ENCODE measurements at places on chromosomes 11 and 22. TPM values are rescaled to one million over a fixed set of nuclear protein-coding genes. Genes with fewer than 3 reads are reported as not detected.

GRCh38 chr11:13183094-13183825 lies 94.3 kb upstream of the BMAL1 start:
- DNase-seq: peak; percentile 61

The SLC22A25 gene
- total RNA-seq: not detected

DNA sequence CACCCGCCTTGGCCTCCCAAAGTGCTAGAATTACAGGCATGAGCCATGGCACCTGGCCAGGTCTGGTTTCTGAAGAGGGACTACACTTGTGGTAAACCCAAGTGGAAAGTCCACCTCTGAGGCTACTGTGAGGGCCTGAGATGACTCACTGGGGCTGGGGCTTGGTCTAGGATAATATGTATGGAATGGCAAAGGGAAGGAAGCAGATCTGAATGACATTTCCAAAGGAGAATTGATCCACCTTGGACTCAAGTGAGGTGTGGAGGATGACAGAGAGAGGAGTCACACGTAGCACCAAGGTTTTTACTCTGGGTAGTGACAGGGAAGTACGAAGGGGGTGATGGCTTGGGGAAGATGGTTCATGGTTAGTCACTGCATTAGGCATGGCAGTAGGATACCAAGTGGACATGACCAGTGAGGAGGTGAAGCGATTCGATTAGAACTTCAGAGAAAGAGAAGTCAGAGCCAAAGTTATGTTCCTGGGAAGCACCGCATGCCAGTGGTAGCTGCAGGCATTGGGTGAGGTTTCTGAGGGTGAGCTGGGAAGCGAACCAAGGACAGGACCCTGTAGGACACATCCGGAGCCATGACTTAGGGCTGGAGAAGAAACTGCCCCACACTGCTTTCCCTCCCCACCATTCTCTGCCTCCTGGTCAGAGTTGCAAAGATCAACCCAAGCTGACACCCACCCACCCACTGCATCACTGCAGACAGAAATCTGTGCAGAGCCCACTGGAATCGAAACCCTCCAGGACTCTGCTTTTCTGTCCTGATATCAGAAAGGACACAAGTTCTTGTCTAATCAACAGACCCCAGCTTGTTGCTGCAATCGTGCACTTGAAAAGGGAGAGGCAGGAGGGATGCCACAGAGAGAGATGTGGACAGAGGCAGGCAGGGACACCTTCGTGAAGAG lies 13.0 kb upstream of the BCL9L start:
- DNase-seq: no peak

GRCh38 chr22:42959576-42960509 lies 55.1 kb downstream of the PACSIN2 start:
- peak; percentile 97 for DNase-seq

The PTPRJ gene
- total RNA-seq: under 0.01 TPM

The GDPD4 gene
- total RNA-seq: not detected

DNA sequence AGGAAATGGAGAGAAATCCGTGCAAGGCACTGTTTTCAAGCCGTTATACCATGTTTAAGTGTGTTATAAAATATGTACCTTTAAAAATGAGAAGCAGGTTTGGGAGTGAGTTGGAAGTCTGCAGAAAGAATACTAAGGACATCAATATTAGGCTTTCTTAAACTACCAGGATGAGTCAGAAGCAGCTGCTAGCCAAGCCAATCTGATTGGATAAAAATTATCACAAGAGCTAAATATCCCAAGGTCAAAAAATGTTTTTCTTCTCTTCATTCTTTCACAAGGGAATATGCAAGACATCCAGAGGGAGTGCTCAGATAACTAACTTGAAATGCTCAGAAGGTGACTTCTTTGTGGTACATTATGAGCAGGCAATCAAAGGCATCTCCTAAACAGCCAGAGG lies 19.3 kb upstream of the CKAP5 start:
- peak; percentile 22 for DNase-seq

GRCh38 chr22:23904573-23905254 lies 10.5 kb downstream of the MIF start:
- no peak for DNase-seq

- DNase-seq: no peak
These were observed 96.5 kb upstream of the PRR5 start for GRCh38 chr22:44605486-44605885.

The CAPN1 gene
- 80.2 TPM for total RNA-seq

GRCh38 chr11:9876331-9876730 lies 212.5 kb downstream of the SWAP70 start:
- DNase-seq: no peak

The OR8G1 gene
- not detected for total RNA-seq

The POLR2F gene
- total RNA-seq: 34.4 TPM

DNA sequence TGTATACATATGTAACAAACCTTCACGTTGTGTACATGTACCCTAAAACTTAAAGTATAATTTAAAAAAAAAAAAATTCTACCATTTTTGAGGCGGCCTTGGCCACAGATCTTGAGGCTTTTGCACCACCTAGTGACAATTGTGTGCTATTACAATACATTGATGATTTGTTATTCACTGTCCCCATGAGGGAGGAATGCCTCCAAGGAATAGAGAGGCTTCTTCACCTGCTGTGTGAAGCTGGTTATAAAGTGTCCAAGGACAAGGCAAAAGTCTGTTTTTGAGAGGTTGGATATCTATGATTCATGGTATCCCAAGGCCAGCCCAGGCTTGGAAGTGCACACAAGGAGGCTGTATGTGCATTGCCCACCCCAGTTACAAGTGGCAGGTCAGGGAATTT lies 30.7 kb downstream of the SLC22A25 start:
- DNase-seq: peak; percentile 38

The DDI1 gene
- not detected for total RNA-seq

- DNase-seq: peak; percentile 44
These were observed 83.0 kb downstream of the ABTB2 start for GRCh38 chr11:34274712-34275398.

GRCh38 chr22:42553475-42554361 lies at the start of gene SERHL2:
TSS of gene SERHL2 (plus strand) at chr22:42553956. CDS start at chr22:42554021, 65 bp downstream.
- DNase-seq: peak; percentile 81

DNA sequence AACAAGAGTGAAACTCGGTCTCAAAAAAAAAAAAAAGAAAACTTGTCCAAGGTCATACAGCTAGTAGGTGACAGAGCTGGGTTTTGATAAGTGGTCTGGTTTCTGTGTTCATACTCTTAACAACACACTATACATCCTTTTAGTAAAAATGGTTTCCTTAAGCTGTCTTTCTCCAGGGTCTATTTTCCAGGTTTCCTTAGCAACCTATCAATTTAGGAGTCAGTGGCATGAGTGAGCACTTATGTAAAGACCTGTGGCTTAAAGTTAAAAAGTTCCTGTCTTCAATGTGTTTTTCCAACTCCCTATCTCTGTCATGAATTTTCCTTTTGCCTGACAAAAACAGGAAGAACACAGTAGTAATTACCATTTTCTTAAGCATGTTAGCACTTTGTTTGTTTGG lies 480.5 kb downstream of the TMEM135 start:
- DNase-seq: no peak

The KIRREL3 gene
- not detected for total RNA-seq

The SLC22A9 gene
- total RNA-seq: not detected

- DNase-seq: no peak
These were observed 35.7 kb upstream of the ELF5 start for GRCh38 chr11:34549271-34549670.

GRCh38 chr11:105135883-105136282 lies 3.7 kb downstream of the CARD18 start:
- no peak for DNase-seq

DNA sequence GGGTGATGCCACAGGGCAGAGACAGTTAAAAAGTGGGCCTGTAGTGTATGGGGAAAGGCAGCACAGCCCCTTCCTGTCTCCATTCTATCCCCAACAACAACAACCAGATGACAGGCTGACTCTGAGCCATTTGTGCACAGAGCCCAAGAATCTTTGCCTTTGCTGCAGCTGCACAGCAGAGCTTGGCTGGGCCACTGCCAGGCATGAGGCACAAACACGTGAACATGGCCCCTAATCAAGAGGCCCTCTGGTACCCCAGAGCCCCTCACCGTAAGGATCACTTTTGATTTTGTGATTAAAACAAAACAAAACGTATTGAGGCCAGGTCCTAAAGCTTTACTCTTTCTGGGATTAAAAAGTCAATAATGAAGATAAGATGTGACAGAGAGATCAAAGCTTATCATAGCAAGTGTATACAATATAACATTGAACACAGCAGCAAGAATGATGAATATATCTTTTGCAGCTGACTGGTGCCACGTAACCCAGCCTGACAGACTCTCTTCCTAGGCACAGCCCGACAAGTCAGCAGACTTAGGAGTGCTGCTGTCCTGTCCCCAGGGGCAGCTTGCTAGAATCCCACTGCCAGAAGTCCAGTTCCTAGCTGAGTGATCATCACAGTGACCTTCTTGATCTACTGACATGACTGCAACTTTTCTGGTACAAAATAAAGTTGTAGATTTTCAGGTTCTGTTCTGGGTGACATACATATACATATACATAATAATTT lies 117.8 kb downstream of the SERGEF start:
- no peak for DNase-seq

GRCh38 chr22:36599771-36600170 lies 70.8 kb upstream of the EIF3D start:
- DNase-seq: no peak

- no peak for DNase-seq
These were observed 76.2 kb downstream of the SLC1A2 start for GRCh38 chr11:35343033-35343598.

The CCDC116 gene
- total RNA-seq: not detected

DNA sequence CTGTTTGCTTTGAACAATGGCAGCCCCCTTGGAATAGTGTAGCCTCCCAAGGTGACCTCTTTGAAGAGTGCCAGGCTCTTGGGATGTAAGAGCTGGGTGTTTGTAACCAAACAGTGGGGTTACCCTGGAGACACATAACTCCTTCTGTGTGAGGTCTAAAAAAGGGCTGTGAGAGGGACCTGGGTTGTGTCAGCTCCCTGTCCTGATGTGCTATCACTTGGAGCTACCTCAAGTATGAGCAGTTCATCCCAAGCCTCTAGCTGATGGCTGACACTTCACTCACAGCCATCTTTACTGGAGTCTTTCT lies 40.2 kb downstream of the TSPAN18 start:
- DNase-seq: no peak

The TPBGL gene
- total RNA-seq: not detected

The CRYBA4 gene
- total RNA-seq: not detected

The UCP3 gene
- total RNA-seq: 0.22 TPM

- peak; percentile 19 for DNase-seq
These were observed 71.1 kb downstream of the LARGE2 start for GRCh38 chr11:45993531-45994001.

GRCh38 chr22:49951000-49951677 lies 9.4 kb upstream of the PIM3 start:
- DNase-seq: no peak

The FIBIN gene
- total RNA-seq: not detected

DNA sequence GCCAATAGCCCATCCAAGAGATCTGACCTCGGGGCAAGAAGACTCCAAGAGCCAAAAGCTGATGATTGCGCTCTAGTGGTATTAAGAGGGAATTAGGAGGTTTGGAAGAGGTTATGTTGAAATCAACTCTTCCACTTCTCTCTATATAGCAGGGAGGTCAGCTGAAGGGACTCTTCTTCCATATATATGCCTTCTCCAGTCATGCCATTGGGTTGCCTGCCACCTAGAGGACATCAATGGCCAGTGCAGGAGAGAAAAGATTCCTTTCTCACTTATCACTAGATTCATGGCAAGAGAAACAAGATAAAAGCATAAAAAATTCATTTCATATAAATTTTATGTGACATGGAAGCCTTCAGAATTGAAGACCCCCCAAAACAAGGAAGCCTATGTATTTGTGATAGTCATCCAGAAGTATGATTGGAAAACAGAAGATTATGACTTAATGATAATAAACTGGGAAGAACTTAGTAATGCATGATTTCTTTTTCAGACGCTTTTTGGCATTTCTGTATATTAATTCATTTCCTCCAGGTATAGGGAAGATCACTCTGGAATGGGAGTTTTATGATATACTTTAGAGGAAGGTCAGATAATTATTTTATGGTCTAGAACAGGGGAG lies 435.1 kb upstream of the DDI1 start:
- DNase-seq: peak; percentile 75

DNA sequence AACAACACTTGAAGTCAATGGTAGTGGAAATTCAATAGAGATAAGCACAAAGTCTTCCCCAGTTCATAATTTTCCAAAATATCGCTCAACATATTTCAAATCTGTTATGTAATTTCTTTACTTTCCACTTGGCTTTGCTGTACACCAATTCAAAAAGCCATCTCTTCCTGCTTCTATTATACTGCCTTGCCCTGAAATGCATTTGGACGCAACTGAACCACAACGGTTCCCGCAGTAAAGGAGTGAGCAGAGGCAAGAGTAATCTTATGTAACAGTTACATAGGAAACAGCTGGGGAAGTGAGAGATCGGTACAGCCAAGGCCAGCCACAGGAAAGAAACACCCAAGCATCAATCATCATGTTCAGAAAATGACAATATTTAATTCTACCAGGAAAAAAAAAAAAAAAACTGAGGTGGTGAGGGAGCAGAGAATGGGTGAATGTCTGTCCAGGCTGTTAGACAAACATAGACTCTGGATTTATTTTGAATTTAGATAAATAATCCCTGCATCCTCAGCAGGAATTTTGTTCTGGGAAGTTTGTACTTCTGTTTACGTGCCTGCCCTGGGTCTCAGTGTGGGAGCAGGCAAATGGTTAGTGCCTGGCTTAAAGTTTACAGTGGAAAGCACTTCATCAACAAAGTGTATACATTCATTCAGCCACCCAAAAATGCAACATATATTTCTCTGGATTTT lies 392.2 kb downstream of the ETS1 start:
- peak; percentile 98 for DNase-seq

- DNase-seq: no peak
These were observed 16.9 kb upstream of the TMA7B start for GRCh38 chr22:39943337-39943736.

The CLDN5 gene
- 533 TPM for total RNA-seq

The ELFN2 gene
- under 0.01 TPM for total RNA-seq

DNA sequence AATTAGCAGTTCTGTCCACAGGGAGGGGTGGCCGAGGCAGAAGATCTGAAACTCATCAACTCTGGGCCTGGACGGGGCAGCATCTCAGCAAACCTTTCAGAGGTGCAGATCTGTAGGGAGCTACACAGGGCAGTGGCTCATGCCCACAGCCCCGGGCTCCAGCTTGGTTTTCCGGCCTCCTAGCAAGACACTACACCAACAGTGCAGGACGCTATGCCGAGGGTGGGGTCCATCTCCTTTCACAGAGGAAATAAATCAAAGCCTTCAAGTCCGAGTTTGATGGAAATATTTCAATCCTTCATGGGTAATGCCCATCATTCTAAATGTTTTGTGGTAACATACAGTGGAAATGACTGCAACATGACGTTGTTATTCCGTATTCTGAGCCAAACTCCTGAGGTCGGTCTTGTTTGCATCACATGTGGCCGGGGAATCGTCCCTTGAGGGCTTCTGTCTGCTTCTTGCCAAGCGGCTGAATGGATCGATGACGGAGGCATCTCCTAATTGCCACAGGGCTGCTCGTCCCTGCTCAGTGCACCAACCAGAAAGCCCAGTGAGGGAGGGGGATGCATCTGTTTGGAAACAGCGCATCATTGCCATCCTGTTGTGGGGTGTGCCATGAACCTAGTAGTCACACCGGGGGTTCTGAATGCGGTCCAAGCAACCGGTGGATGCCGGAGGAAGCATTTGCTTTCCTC lies 30.0 kb downstream of the LINC01488 start:
- peak; percentile 42 for DNase-seq

- peak; percentile 59 for DNase-seq
These were observed 3.6 kb downstream of the MYBPC3 start for GRCh38 chr11:47348859-47349258.

The VSTM5 gene
- total RNA-seq: not detected

The TYMP gene
- 19.8 TPM for total RNA-seq

Data from lung microvascular endothelial cell (primary cell).